Ovary (tissue), 10 donors: ENCODE measurements at places on chromosomes 3 and 15. TPM values are rescaled to one million over a fixed set of nuclear protein-coding genes. Genes with fewer than 3 reads are reported as not detected.

DNA sequence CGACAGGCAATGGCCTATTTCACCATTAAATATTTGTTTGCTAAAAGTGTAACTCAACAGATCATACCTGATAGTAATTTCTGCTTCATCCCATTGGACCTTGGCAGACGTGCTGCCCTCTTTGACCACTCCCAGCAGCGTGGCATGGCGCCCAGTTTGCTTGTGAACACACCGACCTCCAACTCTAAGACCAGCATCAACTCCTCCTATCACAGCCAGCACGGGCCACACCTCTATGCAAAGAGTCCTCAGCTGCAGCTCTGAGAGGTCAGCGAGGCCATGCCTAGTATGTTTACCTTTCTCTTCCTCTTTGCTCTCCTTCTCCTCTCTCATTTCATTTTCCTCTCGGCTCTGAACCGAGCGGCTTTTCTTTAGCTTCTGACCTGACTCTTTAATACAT lies 80.6 kb downstream of the FBXL22 start:
- no peaks in the 10 kb centered on the region for H3K27me3 ChIP-seq
- no peak overlapping the region for H3K4me3 ChIP-seq
- H3K27ac ChIP-seq, result no peak overlapping the region
- H3K4me1 ChIP-seq, result no peaks in the 10 kb centered on the region
- DNase-seq, result no peak

Gene SLC6A20
- 3.3 TPM for total RNA-seq

Gene EFHB
- 0.42 TPM for total RNA-seq

Gene SERF2
- 491 TPM for total RNA-seq

DNA sequence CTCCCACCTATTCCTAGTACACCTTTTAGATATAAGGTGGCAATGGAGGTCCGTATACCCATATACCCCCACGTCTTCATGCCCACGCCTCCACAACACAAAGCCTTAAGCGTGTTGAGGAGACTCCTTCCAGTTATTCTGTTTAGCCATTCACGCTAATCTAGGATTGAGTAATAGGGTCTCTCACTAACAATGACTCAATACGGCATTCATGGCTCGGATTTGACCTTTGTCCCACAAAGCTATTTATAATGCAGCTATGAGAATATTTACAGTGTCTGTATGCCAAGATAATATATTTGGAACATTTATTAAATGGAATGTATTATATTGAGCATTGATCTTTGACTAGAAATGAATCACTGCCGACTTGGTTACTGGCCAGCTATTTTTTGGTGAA lies 215.8 kb downstream of the KCNH8 start:
- no peak overlapping the region for H3K27ac ChIP-seq
- H3K27me3 ChIP-seq, result no peaks in the 10 kb centered on the region
- H3K4me3 ChIP-seq, result no peak overlapping the region
- no peaks in the 10 kb centered on the region for H3K36me3 ChIP-seq

Gene MYH15
- not detected for total RNA-seq

Gene CDHR4
- total RNA-seq, result not detected
